Urothelium cell line (cell line): ENCODE measurements at places on chromosomes 7 and 10.

DNA sequence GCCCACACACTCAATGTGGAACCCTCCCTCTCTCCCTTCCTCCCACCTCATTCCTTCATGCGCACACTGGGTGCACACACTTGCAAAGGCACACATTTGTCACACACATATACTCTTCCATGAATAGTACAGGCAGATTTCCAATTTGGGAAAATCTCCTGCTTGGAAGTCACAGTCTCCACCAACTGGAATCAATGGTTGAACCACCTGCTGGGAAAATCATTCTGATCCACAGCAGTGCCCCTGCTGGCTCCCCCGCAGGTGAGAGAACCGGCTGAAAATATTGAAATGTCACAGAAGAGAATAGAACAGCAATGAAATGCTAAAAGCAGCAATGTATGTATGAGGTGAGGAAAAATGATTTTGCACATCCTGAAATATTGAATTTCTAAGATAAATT is 232.7 kb downstream of the ADAM12 start:
- DNase-seq: no peak

GRCh38 chr10:3503299-3503698 is 281.7 kb downstream of the KLF6 start:
- no peak for DNase-seq

DNA sequence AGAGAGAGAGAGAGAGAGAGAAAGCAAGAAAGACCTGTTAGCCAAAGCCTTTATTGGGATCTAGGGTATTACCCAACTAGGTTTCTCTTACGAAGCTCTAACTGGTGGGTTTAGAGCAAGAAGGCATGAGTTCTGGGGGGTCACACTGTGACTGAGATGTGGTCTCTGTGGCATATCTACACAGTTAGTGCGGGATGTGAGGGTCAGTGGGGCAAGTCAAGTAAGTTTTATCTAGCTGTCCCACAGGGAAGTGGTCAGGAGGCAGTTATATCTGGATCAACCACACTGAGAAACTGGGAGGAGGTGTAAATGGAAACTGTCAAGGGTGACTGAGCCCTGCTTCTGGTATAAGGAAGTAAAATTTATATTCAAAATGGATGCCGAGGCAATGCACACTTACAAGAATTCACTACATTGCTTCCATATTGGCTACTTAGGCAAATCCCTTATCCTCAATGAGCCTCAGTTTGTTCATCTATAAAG is 331.6 kb upstream of the HPS1 start:
- no peak for DNase-seq

DNA sequence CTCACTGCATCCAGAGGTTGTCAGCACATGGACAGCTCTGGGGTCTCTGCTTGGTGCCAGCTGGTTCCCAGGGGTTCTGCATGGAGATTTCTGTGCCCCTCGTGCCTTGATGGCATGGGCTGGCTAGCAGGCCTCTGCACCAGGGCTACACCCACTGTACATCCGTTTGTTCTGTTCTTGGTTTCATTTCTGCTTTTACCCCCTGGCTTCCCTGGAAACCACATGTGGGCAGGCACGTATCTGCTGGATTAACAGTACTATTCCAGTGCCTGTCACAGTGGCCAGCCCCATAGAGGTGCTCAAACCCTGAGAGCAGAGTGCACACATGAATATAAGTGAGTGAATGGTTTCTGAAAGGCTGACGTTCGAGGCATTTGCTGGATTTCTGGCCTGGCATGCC is 207.2 kb upstream of the GPR26 start:
- DNase-seq: no peak
